Type B pancreatic cell (in vitro differentiated cells): ENCODE measurements at places on chromosomes 6 and 20. TPM values are rescaled to one million over a fixed set of nuclear protein-coding genes. Genes with fewer than 3 reads are reported as not detected.

Gene MYMX
- 0.53 and 0.59 TPM in 2 replicates for total RNA-seq

Gene TMEM63B
- 45.5 and 57.5 TPM in 2 replicates for total RNA-seq

Gene CBLN4
- total RNA-seq, result not detected in 2 replicates

DNA sequence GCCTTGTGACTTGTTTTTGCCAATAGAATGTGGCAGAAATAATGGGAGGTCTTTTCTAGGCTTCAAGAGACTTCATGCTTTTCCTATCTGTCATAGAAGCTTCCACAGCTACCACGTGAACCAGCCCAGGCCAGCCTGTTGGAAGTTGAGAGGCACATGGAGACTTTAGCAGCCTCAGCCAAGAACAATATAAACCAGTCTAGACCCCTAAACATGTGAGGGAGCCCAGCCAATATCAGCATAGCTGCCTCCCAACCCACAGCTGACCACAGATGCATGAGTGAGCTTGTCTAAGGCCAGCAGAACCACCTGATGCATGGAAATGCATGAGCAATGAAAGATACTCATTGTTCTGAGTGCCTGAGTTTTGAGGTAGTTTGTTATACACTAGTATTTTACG lies 540.7 kb upstream of the BTBD3 start:
- no peak for DNase-seq

- DNase-seq, result no peak
These were observed 8.5 kb downstream of the SYNGAP1 start for GRCh38 chr6:33428224-33428965.

GRCh38 chr20:47315339-47316056 lies 41.0 kb downstream of the ZMYND8 start:
- DNase-seq, result no peak
